Anterior cingulate cortex (tissue), 58 donors: ENCODE measurements at places on chromosomes 5 and 9.

GRCh38 chr5:128101676-128102075 lies 18.1 kb downstream of the SLC12A2 start:
- DNase-seq: no peak

GRCh38 chr9:77807281-77807683 lies 159.2 kb upstream of the GNA14 start:
- DNase-seq: no peak

GRCh38 chr9:82681809-82682208 lies 381.1 kb downstream of the RASEF start:
- DNase-seq: no peak

DNA sequence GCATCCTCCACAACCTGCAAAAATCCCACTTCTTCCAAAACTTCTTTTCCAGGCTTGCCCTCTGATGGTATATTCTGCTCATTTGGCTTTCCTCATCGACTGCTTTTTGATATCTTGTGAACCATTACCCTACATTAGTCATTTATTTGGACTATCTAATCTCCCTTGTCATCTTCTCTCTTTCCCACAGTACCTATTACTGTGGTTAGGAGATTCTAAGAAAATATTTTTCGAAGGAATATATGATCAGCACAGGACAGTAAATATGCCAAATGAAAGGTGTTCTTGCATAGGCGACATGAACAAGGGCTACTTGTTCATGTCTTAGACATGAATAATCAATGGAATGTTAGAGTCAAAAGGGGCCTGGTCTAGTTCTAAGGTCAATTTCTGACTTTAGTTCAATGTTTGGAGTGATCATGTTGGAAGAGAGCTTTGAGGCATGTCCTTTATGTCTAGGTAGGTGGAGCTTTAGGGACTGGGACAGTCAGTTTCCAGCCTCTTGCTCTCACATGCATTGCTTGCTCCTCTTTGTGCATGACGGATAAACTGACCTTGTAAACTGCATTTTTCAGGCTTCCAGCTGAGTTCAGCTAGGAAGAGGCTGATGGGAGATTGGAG lies 243.4 kb upstream of the RPS23 start:
- no peak for DNase-seq

DNA sequence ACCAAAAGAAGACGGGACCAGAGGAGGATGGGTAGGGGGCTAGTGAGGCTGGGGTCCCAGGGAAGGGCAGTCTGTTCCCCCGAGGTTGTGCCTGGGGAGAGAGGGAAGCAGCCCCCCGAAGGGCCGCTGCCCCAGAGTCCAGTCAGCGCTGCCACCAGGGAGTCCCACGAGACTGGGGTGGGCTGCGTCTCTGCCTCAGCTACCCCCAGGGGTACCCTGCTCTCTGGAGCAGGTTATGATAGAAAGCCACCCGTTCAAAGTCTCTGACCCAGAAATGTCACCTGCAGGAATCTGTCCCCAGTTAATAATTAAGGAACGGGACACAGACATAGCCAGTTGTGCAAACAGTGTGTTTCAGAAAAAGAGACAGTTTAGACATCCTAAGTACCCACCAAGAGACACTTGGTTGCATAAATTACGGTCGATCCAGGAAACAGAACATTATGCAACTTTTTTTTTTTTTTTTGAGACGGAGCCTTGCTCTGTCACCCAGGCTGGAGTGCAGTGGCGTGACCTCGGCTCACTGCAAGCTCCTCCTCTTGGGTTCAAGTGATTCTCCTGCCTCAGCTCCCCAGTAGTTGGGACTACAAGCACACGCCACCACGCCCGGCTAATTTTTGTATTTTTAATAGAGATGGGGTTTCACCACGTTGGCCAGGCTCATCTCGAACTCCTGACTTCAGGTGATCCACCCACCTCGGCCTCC lies 10.7 kb upstream of the AGPAT2 start:
- no peak for DNase-seq

DNA sequence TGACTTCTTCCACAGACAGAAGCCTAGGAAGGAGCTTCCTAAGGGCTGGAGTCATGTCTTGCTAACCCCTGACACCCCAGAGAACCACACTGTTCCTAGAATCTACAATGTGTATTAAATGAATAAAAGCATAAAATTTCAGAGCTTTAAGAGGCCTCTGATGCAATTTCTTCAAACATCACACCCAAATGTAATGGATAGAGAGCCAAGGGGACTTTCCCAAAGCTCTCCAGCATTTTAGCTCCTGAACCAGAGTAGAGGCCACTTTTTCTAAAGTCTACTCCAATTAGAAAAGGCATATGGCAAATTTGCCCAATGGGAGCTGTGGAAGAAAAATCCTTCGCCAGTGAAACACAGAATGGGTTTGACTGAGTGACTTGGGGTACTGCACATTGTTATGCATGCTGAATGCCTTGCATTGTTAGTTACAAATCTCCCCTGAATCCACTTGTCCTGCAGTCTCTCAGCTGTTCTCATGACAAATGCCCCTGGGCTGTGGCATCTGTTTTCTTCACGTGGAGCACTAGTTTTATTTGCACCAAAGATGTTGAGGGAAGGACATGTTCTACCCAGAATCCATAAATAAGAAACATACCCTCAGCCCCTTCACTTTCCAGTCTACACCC lies 334.0 kb downstream of the ASTN2 start:
- DNase-seq: no peak

DNA sequence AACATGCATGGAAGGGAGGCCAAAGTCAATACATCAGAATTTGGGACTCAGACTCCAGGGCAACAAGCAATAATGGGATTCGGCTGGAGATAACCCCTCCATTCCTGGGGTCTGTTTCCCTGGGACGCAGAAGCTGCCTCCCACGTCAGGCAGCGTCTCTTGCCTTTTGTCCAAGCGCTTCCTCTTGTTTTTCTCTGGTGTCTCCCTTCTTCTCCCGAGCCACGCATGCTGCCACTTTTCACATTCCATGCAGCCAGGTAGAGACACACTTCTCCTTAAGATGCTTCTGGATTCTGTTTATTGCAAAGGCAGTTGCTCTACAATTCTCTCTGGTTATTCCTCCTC lies 267.3 kb downstream of the AOPEP start:
- DNase-seq: no peak

- peak; percentile 25 for DNase-seq
Measured at GRCh38 chr9:114588210-114588609, 641 bp downstream of the ATP6V1G1 start.

GRCh38 chr9:96476013-96476412 lies 26.0 kb downstream of the HABP4 start:
- DNase-seq: no peak

GRCh38 chr5:106843812-106844416 lies 826.8 kb downstream of the EFNA5 start:
- DNase-seq: no peak

DNA sequence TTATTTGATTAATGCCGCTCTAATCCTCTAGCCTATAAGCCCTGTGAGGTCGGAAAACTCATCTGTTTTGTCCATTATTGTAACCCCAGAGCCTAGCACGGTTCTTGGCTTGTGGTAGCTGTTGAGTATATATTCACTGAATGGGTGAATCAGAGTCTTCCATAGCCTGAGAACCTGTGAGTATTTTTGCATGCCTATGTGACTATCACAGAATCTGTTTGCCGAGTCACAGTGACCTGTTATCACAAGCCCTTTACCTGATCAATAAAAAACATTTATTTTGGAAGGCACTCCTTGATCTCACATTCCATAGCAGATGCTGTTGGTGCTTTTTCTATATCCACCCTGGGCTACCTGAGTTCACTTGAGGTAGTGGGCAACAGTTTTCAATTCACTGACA lies 125.0 kb upstream of the STC2 start:
- no peak for DNase-seq

DNA sequence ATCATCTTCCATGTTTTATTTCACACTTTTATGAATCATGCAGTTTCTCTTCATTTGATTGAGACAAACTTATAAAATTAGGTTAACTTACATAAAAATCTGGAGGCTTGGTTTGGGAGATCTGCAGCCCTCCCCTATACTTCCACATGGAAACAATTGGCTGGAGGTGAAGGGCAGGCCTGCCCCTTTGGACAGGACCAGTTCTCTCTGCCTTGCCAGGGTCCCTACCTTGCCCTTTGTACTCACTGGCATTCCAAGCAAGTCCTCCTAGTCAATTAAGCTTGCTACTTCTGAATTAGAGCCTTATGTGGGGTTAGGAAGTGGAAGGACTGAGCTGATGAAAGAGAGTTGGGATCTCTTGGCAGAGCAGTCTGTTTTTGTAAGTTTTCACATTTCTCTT lies 257.3 kb downstream of the GAS1 start:
- DNase-seq: no peak

GRCh38 chr9:100590481-100590880 lies 12.6 kb downstream of the CAVIN4 start:
- no peak for DNase-seq

- no peak for DNase-seq
Measured at GRCh38 chr9:89172398-89172797, 6.2 kb downstream of the SHC3 start.

DNA sequence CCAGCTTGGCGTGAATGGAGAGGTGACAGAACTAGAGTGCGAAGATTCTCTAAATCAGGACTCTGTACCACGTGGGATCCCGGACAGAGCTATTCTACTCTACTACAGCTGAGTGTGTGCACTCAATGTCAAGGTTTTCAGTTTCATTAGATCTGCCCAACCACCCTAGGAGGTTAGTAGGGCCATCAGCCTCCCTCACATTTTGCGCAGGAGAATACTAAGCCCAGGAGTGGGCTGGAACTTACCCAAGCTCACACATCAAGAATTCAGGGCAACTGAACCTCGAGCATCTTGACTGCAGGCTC lies 68.3 kb upstream of the TBC1D2 start:
- no peak for DNase-seq

DNA sequence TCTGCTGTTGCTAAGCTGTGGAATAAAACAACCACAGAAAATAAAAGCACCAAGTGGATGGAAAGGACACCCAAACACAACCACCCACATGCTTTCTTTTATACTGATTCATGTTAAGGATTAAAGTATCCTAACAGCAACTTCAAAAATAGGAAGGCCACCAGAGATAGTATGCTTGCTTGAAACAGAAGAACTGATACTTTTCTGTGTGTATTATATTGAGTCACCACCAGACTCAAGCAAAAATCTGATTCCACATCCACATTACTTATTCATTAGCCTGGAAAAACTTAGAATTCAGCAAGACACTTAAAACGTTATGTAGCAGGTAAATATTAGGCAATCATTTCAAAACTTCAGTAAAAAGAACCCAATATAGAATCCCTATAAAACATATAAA lies 52.3 kb downstream of the ZDHHC21 start:
- DNase-seq: no peak

GRCh38 chr5:90967851-90968250 lies 409.3 kb downstream of the ADGRV1 start:
- no peak for DNase-seq

DNA sequence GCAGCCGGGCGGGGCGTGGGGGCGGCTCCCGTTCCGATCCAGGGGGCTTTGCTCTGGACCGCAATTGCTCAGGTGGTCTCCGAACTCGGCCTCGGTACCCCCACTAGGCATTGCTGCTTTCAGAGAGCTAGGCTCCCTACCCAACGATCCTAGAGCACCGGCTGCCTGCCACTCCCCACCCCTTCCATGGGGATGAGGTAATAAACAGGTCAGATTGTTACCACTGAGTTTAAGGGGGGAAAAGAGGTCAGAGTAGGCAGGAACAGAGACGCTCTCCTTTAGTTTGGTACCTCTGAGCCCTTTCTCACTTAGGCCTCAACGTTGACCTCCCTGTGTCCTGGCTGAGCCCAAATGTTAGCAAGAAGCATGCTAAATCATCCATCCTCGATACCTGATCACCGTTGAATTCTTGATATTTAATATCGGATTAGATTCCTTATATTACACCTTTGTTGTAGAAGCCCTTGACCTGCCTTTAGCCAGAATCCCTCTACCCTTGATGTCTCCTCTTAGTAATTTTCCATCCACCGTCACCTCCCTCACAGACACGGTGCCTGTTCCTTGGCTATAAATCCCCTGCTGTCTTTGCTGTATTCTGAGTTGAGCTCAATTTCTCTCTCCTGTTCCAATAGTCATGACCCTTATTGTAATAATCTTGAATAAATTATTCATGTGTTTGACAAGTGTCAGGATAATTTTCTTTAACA lies 588 bp upstream of the PLPP1 start:
- no peak for DNase-seq

DNA sequence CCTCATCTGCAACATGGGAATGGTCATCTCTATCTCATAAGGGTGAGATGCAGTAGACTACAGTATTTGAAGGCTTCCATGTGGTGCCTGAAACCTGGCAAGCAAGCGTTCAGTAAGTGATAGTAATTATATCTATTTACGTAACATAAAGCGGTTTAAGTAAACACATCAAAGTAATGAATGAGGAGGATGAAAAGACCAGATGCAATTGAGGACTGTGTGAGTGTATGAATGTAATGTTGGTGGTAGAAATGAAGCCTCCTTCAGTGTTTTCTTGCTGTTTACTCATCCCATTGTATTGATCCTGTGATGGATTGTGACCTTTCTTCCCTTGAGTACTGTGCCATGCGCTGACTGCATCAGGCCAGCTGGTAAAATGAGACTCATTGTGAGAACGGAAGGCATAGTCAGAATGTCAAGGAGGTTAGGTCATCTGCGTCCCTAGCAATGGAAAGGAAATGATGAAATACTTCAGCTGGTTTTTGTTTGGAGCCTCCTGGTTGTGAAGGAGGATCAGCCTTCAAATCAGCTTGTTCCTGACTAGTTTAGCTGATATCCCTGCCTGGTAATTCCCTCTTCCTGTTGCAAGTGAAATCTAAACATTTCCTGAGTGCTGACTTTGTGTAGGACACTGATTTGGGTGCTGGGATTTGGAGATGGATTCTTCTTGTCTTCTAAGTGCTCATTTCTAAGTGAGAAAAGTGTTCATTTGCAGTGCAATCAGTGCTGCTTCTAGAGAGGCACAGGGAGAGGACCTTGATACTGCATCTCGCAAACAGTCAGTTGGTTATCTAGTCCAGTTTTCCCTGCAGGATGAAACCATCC lies 35.6 kb downstream of the TNFSF8 start:
- no peak for DNase-seq

GRCh38 chr5:2187156-2187555 lies 304.4 kb upstream of the IRX4 start:
- DNase-seq: no peak

DNA sequence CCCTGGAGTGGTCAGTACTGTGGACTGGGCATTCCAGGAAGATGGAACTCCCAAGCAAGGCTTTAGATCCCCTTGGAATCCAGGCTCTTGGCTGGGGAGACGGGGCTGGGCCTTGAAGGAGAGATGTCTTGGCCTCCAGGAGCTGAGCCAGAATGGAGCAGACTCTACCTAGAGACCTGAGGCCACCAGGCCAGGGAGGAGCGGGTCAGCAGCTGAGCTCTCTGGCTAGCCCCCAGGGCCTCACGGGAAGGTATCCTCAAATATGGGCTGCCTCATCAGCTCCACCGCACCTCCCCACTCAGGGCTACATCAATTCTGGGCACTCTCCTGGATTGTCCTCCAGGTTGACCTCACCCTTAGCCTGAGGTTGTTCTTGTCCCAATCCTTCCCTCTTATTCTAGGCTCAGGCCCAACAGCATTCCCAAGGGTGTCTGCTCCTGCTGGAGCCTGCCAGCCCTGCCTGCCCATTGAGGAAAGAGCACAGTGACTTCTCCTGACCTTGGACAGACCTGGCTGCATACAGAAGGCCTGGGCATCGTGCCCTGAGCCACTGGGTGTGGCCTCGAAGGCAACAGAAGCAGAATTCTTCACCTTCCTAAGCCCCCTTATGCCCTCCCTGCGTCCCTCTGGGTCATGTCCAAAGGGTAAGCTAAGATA lies 3.0 kb upstream of the PDLIM4 start:
- DNase-seq: no peak
